ENCODE measurements at places on chromosomes 2 and 18.

DNA sequence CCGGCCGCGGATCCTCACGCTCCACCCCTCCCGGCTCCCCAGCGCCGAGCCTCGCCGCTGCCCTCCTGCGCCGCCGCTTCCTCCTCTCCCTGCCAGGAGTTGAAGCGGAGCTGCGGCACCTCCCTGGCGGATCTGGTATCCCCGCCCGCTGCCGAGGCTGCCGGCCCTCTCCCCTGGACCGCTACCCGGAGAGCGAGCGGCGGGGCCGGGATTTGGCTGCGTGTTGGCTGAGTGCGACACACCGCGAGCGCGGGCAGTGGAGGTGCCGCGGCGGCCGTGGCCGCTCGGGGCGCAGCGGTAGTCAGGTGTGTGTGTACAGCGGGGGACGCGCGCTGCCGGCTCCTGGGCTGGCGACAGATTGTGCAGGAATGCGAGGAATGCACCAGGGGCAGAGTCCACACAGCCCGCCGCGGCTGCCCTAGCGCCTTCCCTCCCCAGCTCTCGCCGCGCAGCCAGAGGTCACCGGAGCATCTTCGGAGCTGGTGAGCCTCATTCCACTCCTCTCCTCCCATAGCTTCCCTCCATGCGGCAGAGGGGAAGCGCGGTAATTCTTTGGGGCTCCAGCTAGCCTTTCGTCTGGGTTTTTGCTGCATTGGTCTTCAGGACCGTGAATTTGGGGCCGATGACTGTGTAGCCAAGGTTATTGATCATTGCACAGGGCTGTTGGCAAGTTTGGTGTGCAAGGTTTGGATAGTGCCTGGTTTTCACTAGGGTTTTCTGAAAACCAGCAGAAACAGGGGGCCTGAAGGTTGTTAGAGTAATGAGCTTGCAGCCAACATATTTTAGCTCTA, 1.3 kb downstream of the PKP4 start:
- DNase-seq = peak; percentile 43

GRCh38 chr2:124678043-124678442, 653.0 kb downstream of the CNTNAP5 start:
- no peak for DNase-seq

DNA sequence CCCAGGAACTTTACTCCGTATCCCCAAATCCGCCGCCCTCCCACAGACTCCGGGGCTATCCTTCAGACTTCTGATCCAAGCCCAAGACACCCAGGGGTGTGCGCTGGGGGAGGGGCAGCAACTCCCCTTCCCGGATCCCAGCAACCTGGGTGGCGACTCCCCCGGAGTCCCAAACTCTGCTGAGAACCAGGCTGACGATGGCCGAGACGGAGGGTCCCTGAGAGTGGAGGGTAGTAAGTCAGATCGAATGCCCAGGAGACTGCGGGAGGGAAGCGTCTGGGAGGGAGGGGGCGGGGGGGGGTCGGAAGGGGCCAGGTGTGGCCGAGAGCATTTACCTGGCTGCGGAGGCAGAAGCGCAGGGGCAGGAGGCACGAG, 7.0 kb upstream of the TNS1 start:
- DNase-seq = no peak

- no peak for DNase-seq
Observed at GRCh38 chr2:32011485-32011960, 715 bp upstream of the MEMO1 start.

GRCh38 chr18:55240978-55241377, 281.7 kb upstream of the CCDC68 start:
- DNase-seq = no peak

All from uterus (tissue), 4 donors.